ENCODE measurements at places on chromosomes 7 and 10. TPM values are rescaled to one million over a fixed set of nuclear protein-coding genes. Genes with fewer than 3 reads are reported as not detected.

Gene ANKRD7
- 0.92 TPM for total RNA-seq

- no peak for DNase-seq
- H3K27me3 ChIP-seq = no peaks in the 10 kb centered on the region
- no peak overlapping the region for H3K4me3 ChIP-seq
- H3K4me1 ChIP-seq = no peaks in the 10 kb centered on the region
- no peak overlapping the region for H3K27ac ChIP-seq
These were observed 68.1 kb upstream of the SFMBT2 start for GRCh38 chr10:7478727-7479457.

Gene C10orf62
- 0.59 TPM for total RNA-seq

DNA sequence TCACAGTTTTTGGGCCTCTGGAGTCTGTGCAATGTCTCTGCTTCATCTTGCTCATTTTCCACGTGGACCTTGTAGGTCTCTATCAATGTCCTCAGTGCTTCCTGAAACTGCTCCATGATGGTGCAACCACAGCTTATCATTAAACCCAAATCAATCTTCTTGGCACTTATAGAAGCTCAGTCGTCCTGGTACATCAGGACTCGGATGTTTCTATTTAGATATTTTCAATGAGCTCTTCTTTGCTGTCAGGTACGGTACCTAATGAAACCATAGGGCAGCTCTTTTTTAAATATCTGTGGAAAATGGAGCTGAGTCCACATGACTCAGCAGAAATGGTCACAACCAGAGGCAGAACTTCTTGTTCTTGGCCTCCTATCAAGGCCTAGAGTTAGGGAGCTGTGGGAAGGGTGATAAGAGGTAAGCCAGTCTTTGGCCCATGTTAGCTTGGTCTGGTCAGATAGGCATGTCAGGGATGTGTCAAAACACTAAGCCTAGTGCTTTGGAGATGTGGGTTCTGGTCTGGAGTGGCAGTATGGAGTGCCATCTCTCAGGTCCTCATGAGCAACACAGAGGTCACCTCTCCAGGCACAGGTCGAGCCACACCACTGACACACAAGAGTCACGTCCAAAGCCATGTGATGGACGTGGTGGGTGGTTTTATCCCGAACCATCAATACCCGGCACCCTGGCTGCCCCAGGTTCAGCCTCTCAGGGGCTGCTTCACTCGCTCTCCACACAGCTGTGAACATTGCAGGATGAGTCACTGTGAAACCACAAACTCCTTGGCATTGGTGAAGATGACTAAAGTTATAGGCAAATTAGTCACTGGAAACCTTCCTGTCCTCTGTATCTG lies 87.0 kb downstream of the TBXAS1 start:
- peak; percentile 12 for DNase-seq
- no peaks in the 10 kb centered on the region for H3K27me3 ChIP-seq
- no peaks in the 10 kb centered on the region for H3K36me3 ChIP-seq

DNA sequence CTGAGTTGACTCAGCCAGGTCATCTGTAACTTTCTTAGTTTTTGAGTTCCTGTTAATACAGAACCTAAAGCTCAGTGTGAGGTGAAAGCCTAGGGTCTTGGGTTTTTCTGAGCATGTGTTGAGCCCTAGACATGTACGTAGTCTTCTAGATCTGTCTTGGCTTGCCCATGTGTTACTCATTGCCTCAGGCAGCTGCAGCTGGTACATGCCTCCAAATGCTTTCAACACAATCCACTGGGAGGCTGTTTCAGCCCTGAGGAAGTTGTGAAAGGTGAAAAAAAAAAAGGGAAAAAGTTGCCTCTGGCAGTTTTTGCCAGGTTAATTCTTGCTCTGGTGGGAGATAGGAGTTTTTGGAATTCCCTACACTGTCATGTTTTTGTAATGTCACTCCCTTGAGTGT lies 134.6 kb downstream of the RNF216 start:
- peaks cover 26% of the 10 kb centered on the region for H3K36me3 ChIP-seq
- H3K27me3 ChIP-seq = no peaks in the 10 kb centered on the region
- H3K4me3 ChIP-seq = no peak overlapping the region
- no peak for DNase-seq
- H3K4me1 ChIP-seq = no peaks in the 10 kb centered on the region
